T-helper 2 cell treated with Interferon-gamma antibody and Interleukin-4, amounts not matched to agents 5 μg/mL and 100 μg/mL, for 36 hours (primary cell): ENCODE measurements at places on chromosomes 12 and 14.

DNA sequence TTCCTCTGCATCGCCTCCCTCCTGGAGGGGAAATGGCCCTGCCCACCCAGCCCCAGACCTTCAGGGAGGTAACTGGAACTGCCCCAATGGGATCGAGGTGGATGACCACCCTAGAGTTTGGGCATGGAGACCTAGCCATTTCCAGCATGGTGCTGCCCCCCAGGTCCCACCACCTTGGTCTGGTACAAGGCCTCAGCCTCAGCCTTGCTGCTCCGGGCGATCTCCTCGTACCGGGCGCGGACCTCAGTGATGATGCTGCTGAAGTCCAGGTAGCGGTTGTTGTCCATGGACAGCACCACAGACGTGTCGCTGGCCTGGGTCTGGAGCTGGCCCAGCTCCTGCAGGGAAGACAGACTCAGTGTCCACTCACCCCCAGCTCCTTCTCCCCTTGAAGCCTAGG lies 4.4 kb downstream of the KRT78 start:
- H3K36me3 ChIP-seq = no peaks in the 10 kb centered on the region
- DNase-seq = no peak
- no peaks in the 10 kb centered on the region for H3K27me3 ChIP-seq
- H3K4me1 ChIP-seq = no peaks in the 10 kb centered on the region
- no peak overlapping the region for H3K27ac ChIP-seq

DNA sequence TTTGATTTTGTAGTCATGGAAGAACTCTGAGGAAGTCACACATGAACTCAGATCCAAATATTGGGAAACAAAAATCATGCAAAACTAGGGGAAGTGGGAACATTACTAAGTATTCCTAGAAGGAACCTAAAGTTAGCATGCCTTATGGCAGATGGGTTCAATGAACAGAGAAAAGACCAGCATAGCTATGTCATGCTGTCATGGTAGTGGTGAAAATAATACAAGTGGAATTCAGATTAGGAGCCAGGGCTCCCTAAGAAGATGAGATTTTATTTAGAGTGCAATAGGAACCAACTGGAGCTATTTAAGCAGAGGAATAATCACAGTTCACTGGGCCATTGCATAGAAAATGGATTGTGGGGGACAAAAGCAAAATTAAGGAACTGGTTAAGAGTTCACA lies 134.0 kb downstream of the DIO2 start:
- no peaks in the 10 kb centered on the region for H3K27me3 ChIP-seq
- no peaks in the 10 kb centered on the region for H3K36me3 ChIP-seq
- H3K27ac ChIP-seq = no peak overlapping the region
- no peak for DNase-seq
- H3K4me1 ChIP-seq = no peaks in the 10 kb centered on the region

DNA sequence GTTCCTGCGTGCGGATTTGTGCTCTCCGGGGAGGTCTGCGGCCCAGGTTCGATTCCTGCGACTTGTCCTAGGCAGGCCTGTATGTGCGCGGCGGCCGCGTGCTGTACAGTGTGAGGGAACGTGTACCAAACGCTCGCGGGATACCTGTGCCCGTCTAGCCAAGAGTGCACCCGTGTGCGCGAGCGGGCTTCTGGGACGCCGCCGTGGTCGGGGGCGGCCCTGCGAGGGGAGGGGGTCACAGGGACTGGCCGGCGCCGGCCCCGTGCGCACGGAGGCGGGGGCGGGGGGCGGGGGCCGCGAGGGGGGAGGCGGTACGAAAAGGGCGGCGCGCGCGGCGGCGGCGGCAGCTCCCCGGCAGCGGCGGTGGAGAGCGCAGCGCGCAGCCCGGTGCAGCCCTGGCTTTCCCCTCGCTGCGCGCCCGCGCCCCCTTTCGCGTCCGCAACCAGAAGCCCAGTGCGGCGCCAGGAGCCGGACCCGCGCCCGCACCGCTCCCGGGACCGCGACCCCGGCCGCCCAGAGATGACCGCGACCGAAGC lies at the start of gene DLK1:
TSS of gene DLK1 (plus strand) at position 343 of the 536 bp plus-strand sequence. CDS start at position 520, 177 bp downstream.
- no peak within 1 kb of the TSS for H3K4me3 ChIP-seq
- H3K27ac ChIP-seq = no peak within 1 kb of the TSS
- no peaks in the 10 kb centered on the region for H3K36me3 ChIP-seq
- H3K4me1 ChIP-seq = no peaks in the 10 kb centered on the region

DNA sequence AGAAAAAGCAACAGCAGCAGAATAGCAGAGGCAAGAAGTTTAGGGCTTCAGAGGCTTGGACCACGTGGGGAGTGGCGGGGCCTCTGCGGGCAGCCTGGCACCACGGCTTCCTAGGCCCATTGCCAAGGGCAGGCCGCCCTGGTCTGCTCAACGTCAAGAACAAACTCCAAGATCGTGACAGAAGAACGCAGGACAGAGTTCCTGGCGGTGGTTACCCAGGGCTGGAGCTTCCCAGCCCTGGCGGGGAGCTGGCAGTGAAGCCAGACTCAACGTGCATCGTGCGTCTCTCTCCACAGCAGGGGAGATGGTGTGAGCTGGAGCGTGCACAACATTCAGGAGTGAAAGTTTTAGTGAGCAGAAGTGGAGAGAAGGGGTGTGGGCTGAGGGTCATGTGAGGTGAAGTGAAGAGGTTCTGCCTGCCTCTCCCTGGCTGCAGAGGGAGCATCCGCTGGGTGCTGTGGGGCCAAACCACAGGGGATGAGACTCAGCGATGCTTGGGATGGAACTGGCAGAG lies 13.9 kb upstream of the CACNA2D4 start:
- H3K4me3 ChIP-seq = no peak overlapping the region
- H3K27me3 ChIP-seq = no peaks in the 10 kb centered on the region
- DNase-seq = no peak
- H3K36me3 ChIP-seq = no peaks in the 10 kb centered on the region
- peaks cover 3% of the 10 kb centered on the region for H3K4me1 ChIP-seq
- no peak overlapping the region for H3K27ac ChIP-seq

- H3K4me3 ChIP-seq = no peak overlapping the region
- no peaks in the 10 kb centered on the region for H3K36me3 ChIP-seq
- no peak overlapping the region for H3K27ac ChIP-seq
- no peak for DNase-seq
- H3K27me3 ChIP-seq = no peaks in the 10 kb centered on the region
- H3K4me1 ChIP-seq = no peaks in the 10 kb centered on the region
Measured at GRCh38 chr12:39065455-39065854, 160.1 kb upstream of the CPNE8 start.
